ENCODE measurements at places on chromosomes 3 and 15.

DNA sequence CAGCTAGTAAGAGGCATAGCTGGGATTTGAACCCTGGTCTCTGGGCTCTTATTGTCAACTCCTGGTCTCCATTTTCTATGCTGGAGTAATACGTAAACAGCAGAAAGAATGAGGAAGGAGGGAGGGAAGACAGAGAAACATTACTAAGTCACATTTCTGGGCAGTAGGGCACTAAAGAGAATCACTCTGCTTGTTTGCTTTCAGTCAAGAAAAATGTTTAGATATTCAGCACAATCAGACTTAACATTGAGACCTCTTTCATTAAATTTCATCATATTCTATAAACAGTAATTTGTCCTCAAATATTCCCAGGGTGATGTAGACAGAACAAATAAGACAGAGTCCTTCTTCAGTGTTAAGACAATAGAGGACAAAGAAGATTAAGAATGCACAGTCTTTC, 67.7 kb upstream of the BNC1 start:
- DNase-seq: no peak

DNA sequence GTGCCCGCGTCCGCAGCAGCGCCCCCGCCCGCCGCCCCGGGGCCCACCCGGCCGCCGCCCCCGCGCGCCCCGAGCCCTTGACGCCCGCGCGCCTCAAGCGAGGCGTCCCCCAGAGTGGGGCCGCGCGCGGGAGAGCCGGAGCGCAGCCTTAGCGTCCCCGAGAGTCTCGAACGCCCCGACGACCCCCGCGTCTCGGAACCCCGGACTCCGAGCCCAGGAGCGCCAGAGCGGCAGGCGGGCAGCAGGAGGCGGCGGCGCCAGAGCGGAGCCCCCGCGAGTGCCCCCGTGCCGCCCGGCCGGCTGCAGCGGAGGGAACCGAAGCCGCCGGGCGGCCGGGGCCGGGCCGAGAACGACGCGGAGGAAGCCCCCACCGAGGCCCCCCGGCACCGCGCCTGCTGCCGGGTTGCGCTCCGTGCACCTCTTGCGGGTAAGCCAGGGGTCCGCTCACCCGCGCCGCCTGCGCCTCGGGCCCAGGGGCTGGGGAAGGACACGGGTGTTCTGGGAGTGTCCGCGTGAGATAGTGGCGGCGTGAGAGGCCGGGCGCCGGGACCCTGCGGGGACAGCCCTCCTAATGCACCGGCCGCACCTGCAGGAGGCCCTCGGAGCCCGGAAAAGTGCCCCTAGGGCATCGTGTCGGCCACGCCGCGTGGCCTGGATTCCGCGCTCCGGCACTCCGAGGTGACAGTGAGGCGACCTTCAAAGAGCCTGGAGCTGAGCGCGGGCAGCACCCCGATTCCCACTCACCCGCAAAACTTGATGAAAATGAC, 52.0 kb upstream of the ULK4 start:
- DNase-seq: peak; percentile 30

DNA sequence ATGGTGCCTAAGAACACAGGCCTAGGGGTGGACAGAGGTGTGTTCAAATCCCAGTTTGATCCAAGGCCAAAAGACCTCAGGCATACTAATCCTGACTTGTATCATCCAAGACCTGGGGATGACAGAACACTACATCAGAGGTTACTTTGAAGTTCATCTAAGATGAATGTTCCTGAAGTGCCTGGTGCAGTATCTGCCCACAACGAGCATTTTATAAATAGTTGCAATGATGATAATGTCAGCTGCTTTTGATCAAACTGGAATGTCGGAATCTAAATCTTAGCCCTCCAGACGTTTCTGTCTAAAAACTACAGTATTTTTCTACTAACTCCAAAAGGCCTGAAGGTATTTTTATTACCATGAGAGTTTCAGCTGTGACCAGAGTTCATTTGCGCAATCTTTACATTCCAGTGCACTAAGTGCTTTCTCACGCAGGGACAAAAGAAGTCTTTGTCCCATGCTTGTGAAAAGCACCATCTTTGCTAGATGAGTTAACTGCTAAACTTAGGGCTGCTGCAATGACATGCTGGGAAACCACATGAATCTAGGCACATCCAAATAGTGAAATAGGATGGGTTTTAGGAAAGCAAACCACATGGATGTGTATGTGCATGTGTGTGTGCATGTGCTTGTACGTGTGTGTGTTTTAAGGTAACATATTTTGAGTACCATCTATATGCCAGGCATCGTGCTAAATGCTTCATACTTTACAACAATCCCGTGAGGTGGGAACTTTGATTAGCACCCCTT, 18.1 kb downstream of the ANXA2 start:
- peak; percentile 53 for DNase-seq

- no peak for DNase-seq
Observed at GRCh38 chr15:95409211-95409610, 921.3 kb upstream of the NR2F2 start.

GRCh38 chr3:177842302-177842701, 645.0 kb upstream of the TBL1XR1 start:
- no peak for DNase-seq

- no peak for DNase-seq
Observed at GRCh38 chr15:43550527-43551363, 33.3 kb downstream of the MAP1A start.

GRCh38 chr15:28975766-28976179, 90.0 kb downstream of the APBA2 start:
- peak; percentile 72 for DNase-seq

GRCh38 chr3:133157716-133158115, 119.5 kb downstream of the TMEM108 start:
- DNase-seq: no peak

GRCh38 chr3:99651531-99651930, 13.1 kb downstream of the COL8A1 start:
- DNase-seq: peak; percentile 97

GRCh38 chr15:92625251-92625980, 30.2 kb downstream of the FAM174B start:
- peak; percentile 52 for DNase-seq

- no peak for DNase-seq
Observed at GRCh38 chr15:70035051-70035718, 62.5 kb downstream of the TLE3 start.

DNA sequence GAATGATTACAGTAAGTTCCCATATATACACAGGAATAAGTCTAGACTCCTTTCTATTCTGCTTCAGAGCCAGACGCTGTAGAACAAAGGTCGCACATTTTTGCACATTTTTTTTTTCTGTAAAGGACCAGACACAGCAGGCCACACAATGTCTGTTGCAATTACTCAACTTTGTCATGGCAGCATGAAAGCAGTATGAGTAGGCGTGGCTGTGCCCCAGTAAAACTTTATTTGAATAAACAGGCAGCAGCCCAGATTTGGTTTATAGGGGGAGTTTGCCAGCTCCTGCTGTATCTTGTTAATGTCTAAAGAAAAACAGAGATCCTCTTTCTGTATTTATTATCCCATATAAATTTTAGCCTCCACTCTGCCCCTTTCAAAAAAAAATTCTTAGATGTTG, 708.3 kb downstream of the FHIT start:
- DNase-seq: no peak

GRCh38 chr15:28033443-28033842, 65.7 kb downstream of the OCA2 start:
- DNase-seq: no peak

- DNase-seq: no peak
Observed at GRCh38 chr3:65894679-65895453, 143.9 kb downstream of the MAGI1 start.

DNA sequence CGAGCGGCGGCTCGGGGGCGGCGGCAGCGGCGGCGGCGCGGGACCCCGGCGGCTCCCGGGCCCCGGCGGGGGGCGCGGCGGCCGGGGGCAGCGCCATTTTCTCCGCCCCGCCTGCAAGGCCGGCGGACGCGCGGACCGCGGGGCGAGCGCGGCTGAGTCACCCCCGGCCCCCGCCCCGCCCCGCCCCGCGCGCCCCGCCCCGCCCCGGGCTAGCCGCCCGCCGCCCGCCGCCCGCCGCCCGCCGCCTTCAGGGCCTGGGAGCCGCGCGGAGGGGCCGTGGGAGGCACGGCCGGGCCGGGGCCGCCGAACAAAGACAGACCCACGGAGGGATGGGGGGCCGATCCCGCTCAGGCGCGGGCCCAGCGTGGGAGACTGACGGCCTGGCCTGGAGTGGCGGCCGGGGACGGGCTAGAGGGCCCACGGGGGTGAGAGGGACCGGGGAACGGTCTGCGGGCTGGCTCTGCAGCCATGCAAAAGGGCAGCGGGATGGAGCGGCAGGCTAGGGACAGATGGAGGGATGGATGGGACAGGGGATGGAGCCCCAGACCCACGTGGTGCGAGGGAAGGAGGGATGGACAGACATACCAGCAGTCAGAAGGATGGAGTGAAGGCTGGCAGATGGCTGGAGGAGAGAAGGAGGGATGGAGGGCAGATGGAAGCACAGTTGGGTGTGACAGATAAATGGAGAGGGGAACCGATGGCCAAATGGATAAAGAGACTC, at the start of gene EIF4E3:
Gene EIF4E3, minus strand, starts transcription at position 132 of the 721 bp plus-strand sequence. Its CDS starts 35 bp downstream, at position 97.
- DNase-seq: peak; percentile 51

DNA sequence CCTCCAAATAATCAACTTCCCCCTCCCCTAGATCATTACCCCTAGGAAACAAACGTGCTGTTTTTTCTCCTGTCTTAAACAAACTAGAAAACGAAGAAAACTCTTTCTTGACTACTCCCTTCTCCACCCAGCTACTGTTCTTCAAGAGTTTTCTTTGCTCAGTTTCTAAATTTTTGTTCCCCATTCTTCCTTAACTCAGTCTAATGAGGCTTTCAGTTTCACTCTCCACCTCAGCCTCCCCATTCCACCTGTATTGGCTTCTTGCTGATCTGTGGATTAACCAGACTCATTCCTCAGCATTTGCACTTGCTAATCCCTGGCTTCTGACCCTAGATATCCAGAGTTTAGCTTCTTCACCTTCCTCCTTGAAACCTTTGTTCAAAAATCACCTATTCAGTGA, 26.8 kb downstream of the SERPINI1 start:
- no peak for DNase-seq

DNA sequence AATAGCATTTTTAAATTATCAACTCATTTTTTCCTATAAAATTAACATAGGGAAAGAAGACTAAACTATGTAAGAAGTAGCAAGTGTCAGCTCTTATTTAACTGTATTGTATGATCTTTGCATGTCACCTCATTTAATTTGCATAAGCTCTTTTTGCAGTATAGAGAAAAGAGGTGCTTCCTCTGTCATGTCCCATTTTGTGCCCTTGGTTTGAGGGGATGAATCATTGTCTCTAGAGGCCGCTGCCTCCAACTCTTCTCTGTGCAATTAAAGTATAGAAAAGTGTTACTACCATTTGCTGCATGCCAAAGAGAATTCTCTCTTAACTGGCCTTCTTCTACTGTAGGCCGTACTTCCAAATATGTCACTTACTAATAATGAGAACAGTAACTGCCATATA, 93.4 kb downstream of the LRRC28 start:
- DNase-seq: no peak

Measured in kidney tubule cell (primary cell).